Neuronal stem cell (in vitro differentiated cells): ENCODE measurements at places on chromosomes 3 and 15.

DNA sequence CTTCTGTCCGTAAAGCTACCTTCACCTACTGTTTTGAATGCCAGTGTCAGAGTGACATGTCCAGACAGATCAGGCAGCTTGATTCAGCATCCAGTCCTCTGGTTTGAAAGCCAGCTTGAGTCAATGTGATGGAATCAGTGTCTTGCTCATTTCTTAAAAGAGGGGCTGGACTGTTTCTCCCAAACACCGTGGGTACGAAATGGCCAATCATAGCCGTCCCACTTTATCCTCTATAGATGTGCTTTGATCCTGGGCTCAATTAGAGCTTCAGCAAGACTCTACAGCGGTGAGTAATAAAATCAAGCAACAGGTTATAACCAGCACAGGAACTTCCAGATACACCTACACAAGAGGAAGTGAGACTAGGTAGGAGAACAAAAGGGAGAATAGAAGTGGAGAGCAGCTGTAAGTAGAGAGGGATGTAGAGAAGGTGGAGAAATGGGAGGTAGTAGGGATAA is 17.0 kb upstream of the OR5K1 start:
- peak; percentile 1 for DNase-seq

DNA sequence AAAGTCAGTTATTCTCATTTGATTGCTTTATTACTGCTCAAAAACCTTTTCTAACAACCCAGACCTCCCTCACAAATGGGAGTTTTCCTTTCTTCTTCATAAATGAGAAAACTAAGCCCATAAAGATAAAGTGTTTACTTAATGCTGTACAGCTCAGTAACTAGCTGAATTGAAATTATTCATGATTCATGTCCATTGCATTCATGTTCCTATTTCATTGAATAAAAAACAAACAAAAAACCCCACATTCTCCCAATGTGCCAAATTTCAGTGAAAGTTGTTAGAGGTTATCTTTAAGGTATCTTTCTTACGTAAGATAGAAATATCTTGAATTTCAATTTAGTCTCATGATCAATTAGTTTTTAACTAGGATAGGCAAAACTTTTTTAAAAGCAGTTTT is 2.8 kb downstream of the PLSCR2 start:
- no peak for DNase-seq

DNA sequence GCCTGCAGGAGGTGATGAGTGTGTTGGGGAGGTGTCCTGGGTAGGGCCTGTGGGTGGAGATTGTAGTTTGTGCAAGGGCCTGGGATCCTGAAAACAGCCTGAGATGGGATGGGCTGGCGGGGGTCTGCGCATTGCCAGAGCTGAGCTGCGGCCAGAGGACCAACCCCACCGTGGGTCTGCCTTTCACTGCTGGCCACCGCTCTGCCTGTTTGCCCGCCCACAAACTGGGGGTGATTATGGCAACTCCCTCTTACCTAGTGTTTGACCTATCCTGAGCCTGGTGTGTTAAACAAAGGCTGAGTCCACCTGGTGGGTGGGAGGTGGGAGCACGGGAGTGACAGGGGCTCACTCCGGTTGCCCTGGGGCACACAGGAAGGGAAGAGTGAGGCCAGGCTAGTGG is 9.8 kb downstream of the ABTB1 start:
- DNase-seq: no peak

DNA sequence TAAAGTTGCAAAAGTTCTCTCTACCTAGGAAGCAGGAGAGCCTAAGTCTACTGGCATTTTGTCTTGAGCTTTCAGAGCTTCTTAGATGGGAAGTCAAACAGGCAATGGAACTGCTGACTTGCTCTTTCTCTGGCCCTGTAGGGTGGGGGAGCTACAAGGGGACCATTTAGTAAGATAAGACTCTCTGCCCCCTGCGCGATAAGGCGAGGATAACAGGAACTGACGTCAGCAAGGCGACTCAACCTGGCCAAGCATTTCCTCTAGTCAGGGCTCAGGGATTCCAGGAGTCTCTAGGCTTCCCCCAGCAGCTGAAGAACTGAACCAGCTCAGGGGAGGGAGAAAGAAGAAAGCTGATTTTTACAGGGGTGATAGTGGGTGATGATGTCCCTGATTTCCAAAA is 5.8 kb downstream of the RARB start:
- no peak for DNase-seq
